ENCODE measurements at places on chromosomes 3 and 15. TPM values are rescaled to one million over a fixed set of nuclear protein-coding genes. Genes with fewer than 3 reads are reported as not detected.

Gene MME
- 0.12 TPM for total RNA-seq

Gene SEMA3G
- total RNA-seq, result 0.06 TPM

Gene TRPM1
- total RNA-seq, result not detected

Gene ZSCAN29
- total RNA-seq, result 8.8 TPM

Gene SCAANT1
- not detected for total RNA-seq

Gene SOX14
- not detected for total RNA-seq

Gene IL17RD
- total RNA-seq, result 0.97 TPM

Gene IL17RE
- 1.7 TPM for total RNA-seq

Gene PRR23A
- total RNA-seq, result not detected

Gene NR2C2
- 18.0 TPM for total RNA-seq

Gene CLDN16
- total RNA-seq, result 0.16 TPM

Gene THPO
- 0.16 TPM for total RNA-seq

Gene CPN2
- not detected for total RNA-seq

Gene LRRC3B
- total RNA-seq, result not detected

Gene LYSMD2
- 16.8 TPM for total RNA-seq

Gene TRH
- total RNA-seq, result not detected

Gene SH3GL3
- 0.25 TPM for total RNA-seq

Gene TGM4
- total RNA-seq, result 0.23 TPM

Gene PTX3
- total RNA-seq, result 1.2 TPM

Gene CD96
- total RNA-seq, result not detected

Gene RPP25
- total RNA-seq, result 28.2 TPM

Gene RASGRF1
- 0.13 TPM for total RNA-seq

Gene MSL2
- 6.7 TPM for total RNA-seq

Gene LIPH
- total RNA-seq, result 4.3 TPM

Gene PARP15
- not detected for total RNA-seq

Gene ADAMTS9
- 0.63 TPM for total RNA-seq

Gene PP2D1
- not detected for total RNA-seq

Gene ITIH3
- total RNA-seq, result 0.15 TPM

Gene CHRD
- 0.11 TPM for total RNA-seq

Gene CELF6
- 0.23 TPM for total RNA-seq
